ENCODE measurements at places on chromosomes 2 and 18. TPM values are rescaled to one million over a fixed set of nuclear protein-coding genes. Genes with fewer than 3 reads are reported as not detected.

GRCh38 chr2:14907014-14907612 lies 274.6 kb downstream of the LRATD1 start:
- H3K36me3 ChIP-seq = no peaks in the 10 kb centered on the region
- no peak overlapping the region for H3K4me3 ChIP-seq
- no peak for DNase-seq

- H3K27me3 ChIP-seq = no peaks in the 10 kb centered on the region
- no peak for DNase-seq
- no peak overlapping the region for H3K27ac ChIP-seq
- no peaks in the 10 kb centered on the region for H3K4me1 ChIP-seq
These were observed 26.2 kb downstream of the CNOT11 start for GRCh38 chr2:101278925-101279324.

DNA sequence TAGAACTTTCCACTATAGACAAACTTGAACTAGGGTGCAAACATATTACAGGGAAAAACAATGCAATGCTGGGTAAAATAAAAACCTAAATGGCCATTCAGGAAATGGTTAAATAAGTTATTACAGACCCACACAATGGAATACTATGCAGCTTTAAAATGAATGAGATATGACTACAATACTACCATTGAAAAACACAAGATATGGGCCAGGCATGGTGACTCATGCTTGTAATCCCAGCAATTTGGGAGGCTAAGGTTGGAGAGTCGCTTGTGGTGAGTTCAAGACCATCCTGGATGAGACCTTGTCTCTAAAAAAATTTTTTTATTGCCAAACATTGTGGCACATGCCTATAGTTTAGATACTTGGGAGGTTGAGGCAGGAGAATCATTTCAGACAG lies 6.8 kb downstream of the PECR start:
- H3K4me1 ChIP-seq = peaks cover 8% of the 10 kb centered on the region
- DNase-seq = no peak

GRCh38 chr18:23173912-23174311 lies 38.6 kb downstream of the CABLES1 start:
- no peak overlapping the region for H3K4me3 ChIP-seq
- H3K36me3 ChIP-seq = no peaks in the 10 kb centered on the region
- H3K27ac ChIP-seq = no peak overlapping the region
- peaks cover 14% of the 10 kb centered on the region for H3K27me3 ChIP-seq
- no peaks in the 10 kb centered on the region for H3K4me1 ChIP-seq

DNA sequence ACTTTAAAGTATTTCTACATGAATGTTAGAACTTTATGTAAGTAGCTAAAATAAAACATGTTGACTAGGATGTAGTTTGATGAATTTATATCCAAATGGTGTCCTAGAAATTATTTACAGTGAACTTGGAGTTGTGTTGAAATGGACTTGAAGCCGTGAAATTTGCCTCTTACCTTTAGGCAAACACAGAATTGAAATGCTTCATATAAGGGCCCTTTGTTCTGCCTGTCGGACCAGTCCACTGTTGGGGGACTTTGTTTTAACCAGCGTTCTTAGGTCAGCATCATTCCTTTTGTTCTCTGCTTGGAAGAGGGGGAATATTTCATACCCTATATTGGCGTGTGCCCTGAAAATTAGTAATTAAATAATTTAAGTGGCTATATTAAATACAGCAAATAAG lies 18.3 kb downstream of the RAB12 start:
- H3K36me3 ChIP-seq = peaks cover 39% of the 10 kb centered on the region
- no peak for DNase-seq
- no peaks in the 10 kb centered on the region for H3K4me1 ChIP-seq
- H3K27ac ChIP-seq = no peak overlapping the region
- H3K27me3 ChIP-seq = no peaks in the 10 kb centered on the region

USP14 gene
- total RNA-seq = 48.0 TPM

CAPG gene
- 71.7 TPM for total RNA-seq
